Stimulated activated CD4-positive, alpha-beta T cell treated with anti-CD3 and anti-CD28 coated beads, Interleukin-1b, Interleukin-23, amount 100 ng/mL, for 1 hour (primary cell): ENCODE measurements at places on chromosomes 11 and 22.

- no peak for DNase-seq
Observed at GRCh38 chr11:23311986-23312940, 452.0 kb upstream of the CCDC179 start.

- DNase-seq, result no peak
Observed at GRCh38 chr11:9210224-9210921, 54.8 kb downstream of the DENND5A start.

- no peak for DNase-seq
Observed at GRCh38 chr22:50530580-50530876, 716 bp upstream of the TYMP start.

DNA sequence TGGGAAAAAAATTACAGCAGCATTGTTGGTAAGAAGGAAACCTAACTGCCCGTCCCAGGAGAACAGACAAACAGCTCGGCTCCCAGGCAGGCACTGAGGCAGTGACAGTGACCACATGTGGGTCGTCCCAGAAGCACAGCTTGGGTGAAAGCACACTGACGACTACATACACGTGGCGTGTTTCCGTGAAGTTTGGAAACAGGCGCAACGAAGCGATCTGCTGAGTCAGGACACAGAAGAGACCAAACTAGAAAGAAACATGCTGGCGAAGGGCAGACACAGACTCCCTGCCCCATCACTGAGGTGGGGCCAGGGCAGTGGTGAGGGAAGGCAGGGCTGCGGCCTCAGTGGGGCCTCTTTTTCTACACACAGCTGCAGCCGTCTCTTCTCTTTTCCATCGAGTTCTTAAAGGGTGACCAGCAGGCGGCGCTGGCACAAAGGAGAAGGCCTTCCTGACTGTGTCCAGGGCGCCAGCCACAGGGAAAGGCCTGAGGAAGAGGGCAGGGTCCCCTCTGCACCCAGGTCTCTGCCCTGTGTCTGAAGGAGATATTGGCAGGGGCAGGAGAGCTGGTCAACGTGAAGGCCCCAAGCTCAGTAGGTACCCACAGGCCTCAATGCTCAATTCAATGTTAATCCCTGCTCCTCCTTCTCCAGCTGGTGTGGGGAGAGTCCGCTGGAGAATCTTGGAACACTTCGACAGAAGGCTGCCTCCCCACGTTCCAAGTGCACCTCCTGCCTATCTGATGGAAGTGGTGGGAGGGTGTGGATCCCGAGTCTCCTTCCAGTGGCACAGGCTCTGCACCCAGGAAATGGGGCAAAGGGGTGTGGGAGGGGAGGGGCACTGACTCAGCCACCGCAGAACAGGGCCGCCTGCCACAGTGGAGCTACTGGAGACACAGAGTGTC lies 19.9 kb downstream of the CARS1 start:
- DNase-seq, result no peak

- no peak for DNase-seq
Observed at GRCh38 chr11:129348813-129349212, 26.8 kb upstream of the BARX2 start.

GRCh38 chr11:70029861-70030380 lies 48.2 kb upstream of the ANO1 start:
- DNase-seq, result no peak

DNA sequence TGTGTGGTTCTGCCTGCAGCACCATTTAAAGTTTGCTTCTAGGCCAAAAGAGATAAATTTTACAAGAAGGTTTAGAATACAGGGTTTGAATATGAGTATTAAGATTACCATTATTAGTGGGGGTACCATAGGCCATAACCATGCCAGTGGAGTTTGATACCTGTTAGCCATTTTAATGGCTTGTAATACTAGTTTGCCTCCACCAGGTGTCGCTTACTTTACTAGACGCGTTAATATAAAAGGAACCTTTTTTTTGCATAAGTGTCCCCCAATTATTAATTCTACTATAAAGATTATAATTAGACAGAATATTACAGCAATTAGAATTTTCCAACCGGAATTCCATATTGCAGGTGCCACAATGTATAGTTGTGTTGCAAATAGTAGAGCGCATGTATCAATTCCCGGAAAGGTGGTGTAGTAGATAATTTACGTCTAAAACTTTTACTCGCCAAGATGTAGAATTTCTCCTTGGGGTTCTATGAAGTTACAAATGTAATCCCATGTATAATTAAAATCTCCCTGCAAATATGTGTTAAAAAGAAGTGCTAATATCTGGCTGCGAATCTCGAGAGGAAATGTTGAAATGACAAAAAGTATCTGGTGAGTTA lies 16.1 kb downstream of the MS4A6E start:
- no peak for DNase-seq

- DNase-seq, result no peak
Observed at GRCh38 chr22:49420651-49421050, 407.0 kb downstream of the BRD1 start.
